ENCODE measurements at places on chromosomes 11 and 22. TPM values are rescaled to one million over a fixed set of nuclear protein-coding genes. Genes with fewer than 3 reads are reported as not detected.

CCDC87 gene
- total RNA-seq: 0.63 TPM

- peak; percentile 54 for DNase-seq
Measured at GRCh38 chr11:59680287-59681154, 11.7 kb upstream of the PATL1 start.

DNA sequence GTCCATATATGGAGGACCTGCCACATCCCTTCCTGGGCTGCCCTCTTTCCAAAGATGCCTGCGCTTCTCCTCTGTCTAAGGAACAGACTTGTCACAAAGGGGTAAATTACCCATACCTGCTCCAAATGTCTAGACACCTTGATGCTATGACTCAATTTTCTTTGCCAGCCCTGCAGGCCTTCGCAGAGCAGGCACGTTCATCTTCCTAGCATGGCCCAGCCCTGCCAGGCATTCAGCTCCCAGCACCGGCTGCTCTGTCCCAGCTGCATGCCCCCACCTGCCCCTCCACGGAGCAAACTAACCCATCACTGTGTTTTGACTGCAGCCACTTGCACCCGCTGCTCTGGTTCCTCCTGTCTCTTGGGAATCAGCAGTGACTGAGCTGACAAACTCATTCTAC lies 526.1 kb downstream of the MIAT start:
- no peak for DNase-seq

DNA sequence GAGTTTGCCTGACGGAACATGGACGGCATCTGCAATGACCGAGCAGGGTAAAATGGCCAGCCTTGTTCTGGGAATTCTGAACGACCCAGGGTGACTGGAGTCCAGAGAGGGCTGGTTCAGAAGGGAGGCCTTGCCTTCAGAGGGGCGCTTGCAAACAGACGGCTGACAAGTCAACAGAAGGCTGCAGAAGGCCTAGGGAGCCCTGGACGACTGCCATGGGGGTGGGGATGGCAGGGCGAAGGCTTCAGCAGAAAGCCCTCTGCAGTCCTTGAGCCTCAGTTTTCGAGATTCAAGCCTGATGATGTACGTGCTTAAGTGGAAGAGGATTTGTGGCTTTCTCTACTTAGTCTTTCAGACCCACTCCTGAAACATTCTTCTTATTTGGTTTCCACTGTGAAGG lies 117.1 kb upstream of the TBCEL start:
- DNase-seq: no peak

- DNase-seq: no peak
Measured at GRCh38 chr11:13772223-13773046, 104.0 kb downstream of the FAR1 start.

CHRM1 gene
- 0.96 TPM for total RNA-seq

APOC3 gene
- not detected for total RNA-seq

DNA sequence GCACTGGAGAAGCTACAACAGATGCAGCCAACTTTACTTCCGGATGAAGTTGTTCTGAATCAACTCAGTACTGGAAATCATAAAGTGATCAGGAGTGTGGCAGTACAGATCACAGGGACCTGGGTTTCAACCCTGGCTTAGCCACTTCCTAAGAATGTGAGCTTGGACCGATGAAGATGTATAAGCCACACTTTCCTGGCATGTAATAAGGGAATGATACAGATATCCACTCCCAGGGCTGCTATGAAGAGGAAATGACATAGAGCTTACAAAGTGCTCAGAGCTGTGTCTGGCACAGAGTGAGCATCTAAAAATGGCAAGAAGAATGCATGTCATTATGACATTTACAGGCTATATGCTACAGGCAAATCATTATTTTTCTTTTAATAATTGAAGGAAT lies 378.7 kb downstream of the NTM start:
- DNase-seq: no peak

OR5B21 gene
- not detected for total RNA-seq

SLC16A8 gene
- total RNA-seq: not detected

- DNase-seq: no peak
Measured at GRCh38 chr11:111912535-111912934, at the start of gene HSPB2. TSS of gene HSPB2 (plus strand) at chr11:111912734. CDS start at chr11:111912830, 96 bp downstream.

GRCh38 chr11:128501632-128502549 lies 85.5 kb downstream of the ETS1 start:
- no peak for DNase-seq

- no peak for DNase-seq
Measured at GRCh38 chr11:126938718-126939117, 61.9 kb downstream of the KIRREL3 start.

DNA sequence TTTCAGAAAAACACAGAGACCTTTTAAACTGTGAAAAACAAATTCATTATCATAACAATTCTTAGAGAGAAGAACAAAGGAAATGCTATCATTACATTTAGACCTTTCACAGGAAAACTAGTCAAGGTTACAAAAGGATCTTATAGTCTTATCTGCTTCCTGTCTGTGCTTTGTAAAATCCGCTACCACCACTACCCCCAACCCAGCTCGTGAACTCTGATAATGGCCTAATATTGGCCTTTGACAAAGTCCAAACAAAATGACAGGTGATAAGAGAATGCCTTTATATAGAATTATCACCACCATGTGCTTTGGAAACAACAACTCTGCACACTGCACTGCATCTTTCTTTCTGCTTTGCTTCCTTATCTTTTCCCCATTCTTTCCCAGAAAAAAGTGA lies 272.5 kb downstream of the SBF2 start:
- DNase-seq: no peak

MMP7 gene
- total RNA-seq: not detected

- DNase-seq: no peak
Measured at GRCh38 chr11:122204206-122204605, 88.2 kb upstream of the BLID start.

DNA sequence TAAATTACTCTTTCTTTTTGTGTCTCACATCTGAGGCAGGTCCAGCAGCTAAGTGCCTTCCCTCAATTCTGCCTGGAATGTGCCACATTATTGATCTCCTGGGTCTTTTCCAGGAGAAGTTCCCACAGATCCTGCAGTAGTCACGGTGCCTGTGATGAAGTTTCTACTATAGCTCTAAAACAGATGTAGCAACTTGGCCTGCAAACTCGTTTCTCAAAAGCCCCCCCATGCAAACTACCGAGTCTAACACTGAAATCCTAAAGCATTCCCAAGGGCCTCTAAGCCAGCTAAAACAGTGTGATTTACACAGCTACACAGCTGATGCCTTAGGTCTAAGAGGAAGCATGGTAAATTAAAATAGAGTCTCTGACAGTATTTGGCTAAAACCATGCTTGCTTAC lies 54.3 kb downstream of the DDI1 start:
- DNase-seq: no peak

DNA sequence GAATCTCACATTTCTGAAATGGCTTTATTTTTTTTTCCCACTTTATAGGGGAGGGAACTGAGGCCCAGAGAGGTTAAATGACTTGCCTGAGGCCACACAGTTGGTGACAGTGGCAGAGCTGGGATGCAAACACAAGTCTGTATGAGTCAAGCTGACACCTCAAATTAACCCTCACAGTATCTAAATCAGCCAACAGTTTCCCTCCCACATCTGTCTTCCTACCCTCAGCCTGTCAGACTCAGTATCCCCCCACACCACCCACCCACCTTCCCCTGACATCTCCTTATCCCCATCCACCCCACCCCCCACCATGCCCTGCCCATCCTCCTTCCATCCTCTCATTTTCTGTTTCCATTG lies 95.2 kb downstream of the TP53I11 start:
- no peak for DNase-seq

DNA sequence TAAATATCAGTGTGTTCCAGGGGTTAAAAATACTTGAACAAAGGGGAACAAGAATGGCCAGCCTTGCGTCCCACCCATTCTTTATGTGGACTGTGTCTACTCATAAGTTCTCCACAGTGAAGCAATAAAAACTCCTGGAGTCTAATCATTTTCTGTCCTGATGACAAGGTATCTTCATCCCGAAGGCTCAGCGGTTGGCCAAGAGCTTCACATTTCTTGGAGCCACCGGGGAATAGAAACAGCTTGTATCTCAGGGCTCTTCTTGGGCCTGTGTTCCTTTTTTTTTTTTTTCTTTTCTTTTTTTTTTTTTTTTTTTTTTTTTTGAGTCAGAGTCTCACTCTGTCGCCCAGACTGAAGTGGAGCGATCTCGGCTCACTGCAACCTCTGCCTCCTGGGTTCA lies 36.8 kb upstream of the ADORA2A start:
- no peak for DNase-seq

GAL3ST3 gene
- total RNA-seq: not detected

- no peak for DNase-seq
Measured at GRCh38 chr22:44935724-44936123, 74.1 kb downstream of the PHF21B start.

GRCh38 chr11:43508511-43508918 lies 149.8 kb downstream of the TTC17 start:
- DNase-seq: peak; percentile 11

- no peak for DNase-seq
Measured at GRCh38 chr11:7892840-7893254, 38.2 kb downstream of the OR10A6 start.

KCNK4 gene
- total RNA-seq: not detected

GRCh38 chr11:123143921-123144320 lies 51.1 kb downstream of the CLMP start:
- no peak for DNase-seq

SYCE3 gene
- total RNA-seq: not detected

Measured in mucosa of descending colon (tissue), 3 donors.